ENCODE measurements at places on chromosomes 7 and 10.

GRCh38 chr7:101507791-101508252 is 121.3 kb downstream of the MYL10 start:
- DNase-seq: no peak

DNA sequence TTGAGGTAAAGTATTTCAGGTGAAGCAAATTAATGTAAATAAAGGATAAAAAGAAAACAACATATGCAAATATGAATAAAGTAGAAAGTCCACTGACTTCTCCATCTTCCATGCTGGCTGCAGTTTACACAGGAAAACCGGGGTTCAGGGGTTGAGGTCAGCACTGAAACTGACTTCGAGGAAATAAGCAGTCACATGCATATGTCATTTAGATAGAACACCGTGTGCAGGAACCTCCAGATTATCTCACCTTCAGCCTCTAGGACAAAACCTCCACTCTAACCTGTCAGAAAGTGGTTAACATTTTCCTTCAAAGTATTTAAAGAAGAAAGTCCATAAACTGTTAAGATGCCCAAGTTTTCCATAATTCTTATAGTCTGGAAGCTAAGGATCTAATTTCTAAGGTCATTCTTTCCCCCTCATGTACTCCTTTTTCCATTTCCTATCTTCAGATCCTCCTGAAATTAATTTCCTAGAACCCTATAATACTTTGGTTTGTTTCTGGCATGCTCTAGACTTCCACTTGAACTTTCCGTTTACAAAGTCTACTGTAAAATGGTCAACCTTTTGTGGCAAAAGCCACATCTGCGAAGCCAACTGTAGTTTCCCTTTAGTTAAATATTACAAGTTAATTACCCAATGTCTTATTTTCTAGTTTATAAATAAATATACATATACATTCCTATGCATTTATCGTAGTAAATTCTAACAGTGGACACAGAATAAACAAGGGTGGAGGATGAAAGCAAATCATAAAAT is 173.3 kb downstream of the RAPGEF5 start:
- no peak for DNase-seq

DNA sequence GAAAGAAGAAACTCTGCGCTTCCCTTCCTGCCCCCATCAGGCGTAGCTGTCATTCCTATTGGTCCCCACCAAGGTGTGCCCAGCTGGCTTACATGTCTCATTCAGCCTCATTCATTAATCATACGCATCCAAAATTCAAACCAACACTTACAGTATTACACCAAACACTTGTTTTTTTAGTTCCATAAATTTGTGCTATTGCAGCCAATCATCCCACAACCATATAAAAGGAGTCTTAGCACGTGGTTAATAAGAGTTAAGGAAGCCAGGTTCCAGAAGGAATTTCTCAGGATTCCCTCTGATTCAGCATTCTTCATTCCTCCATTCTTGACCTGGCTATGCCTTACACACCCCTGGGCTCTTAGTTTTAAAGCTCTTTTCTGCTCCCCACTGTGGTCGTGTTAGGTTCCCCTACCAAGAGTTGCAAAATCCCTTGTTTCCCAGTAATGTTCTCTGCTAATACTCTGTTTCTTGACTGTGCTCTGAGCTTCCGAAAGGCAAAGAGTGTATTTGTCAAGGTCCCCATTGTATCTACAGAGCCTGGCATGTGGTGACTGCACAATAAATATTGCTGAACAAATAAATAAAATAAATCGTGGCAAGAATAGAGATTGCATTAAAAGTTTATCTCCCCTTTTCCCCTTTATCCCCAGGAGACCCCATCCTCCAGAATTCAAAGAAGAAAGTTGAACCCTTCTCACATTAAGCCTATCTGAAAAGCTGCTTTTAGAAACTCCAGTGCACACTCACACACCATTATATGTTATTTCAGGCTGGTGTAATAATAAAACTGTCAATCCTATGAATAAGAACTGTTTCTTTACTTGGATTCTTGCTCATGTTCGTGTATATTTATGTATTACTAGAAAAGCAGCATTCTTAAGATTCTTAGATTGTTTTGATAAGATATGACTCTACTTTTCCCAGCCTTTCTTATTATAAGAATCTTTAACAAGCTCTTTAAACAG is 514.4 kb downstream of the INHBA start:
- no peak for DNase-seq

DNA sequence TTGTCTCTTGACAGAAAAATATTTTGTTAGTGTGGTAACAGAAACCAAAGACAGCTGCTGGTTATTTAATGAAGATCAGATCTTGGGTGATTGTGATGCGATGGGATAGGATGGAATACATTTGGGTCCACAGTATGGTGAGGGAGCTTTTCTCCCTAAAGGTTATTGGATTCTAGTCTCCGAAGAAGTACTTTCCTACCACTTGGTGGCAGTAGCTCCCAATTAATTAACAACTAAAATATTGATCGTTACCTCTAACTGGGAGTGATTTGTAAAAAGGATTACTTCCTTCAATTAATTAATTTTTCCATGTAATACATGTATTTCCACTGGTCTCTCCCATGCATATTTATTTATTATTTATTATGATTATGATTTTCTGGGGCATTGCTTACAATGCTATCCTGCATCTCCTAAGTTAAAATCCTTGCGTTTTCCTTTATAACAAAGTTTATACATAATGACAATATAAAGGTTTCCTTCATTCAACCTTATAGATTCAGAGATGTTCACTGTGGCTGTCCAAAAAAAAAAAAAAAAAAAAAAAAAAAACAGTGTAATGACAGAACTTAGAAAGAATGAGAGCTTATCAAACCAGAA is 25.6 kb downstream of the TMEM196 start:
- no peak for DNase-seq

DNA sequence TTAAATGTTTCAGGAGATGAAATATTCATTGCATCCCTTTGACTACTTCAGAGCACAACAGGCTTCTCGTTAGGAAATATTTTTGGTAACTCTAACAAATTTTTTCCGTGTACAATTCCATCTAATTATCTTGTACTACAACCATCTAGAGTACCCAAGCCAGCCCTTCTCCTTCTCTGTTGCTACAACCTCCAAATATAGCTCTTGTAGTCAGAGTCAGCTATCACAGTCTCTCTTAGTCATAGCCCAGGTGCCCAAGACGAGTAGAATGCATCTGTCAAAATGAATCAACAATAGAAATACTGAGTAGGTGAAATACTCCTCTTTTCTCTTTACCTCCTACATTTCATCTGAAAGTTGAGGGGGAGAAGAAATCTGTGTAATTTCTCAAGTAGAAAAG is 74.0 kb downstream of the INHBA start:
- no peak for DNase-seq

- DNase-seq: no peak
Observed at GRCh38 chr7:115914951-115915350, 115.6 kb downstream of the TFEC start.

DNA sequence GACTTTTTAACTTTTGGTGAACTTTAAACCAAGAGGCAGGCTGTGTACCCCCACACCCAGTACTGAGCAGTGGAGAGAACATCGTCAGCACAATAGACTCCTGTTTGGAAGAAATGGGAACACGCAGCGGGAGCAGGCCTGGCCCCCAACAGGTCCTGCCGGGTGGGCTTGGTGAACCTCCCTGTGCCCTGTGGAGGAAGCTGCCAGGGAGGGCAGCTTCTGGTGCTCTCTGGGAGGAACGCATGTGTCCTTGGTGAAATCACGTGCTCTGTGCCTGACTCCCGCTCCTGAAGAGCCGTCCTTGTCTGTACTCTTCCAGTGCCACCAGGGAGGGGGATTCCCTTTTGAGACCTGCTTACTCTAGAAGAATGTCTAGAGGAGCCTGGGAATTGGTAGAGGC is 31.6 kb downstream of the CHAT start:
- DNase-seq: no peak

DNA sequence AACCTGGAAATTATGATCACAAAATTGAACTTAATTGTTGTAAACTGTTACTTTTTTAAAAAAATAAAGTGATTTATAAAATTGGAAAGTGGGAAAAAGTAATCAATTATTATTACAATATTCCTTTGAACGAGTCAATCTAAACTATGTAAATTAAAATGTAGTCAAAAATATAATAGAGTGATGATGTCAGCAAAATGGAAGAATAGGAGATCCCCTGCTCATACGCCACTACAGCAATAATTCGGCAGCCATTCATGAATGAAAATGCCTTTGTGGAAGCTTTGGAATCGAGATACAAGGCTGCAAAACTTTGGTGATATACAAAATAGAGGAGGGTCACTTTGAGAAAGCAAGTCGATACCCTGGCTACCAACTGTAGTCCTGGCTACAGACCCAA is 36.4 kb upstream of the PCDH15 start:
- no peak for DNase-seq

DNA sequence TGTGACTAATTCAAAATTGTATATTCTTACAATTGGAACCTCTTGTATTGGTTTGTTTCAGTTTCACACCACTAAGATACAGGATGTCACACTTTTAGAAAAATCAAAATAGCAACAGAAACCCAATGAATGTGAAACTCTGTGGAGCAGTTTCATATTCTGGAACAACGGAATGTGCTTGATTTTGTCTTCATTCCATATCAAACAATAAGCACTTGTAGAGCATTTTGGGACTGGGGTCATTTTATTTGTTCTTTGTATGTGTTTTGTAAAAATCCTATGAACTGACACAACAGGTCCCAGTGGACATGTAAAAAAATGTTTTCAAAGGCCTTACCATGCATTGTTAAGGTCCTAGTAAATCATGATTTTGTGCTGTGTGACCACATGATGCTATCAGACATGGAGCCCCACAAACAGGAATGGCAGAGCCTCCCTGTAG is 123.1 kb downstream of the DKK1 start:
- DNase-seq: no peak

GRCh38 chr10:112271982-112272381 is 11.2 kb upstream of the TECTB start:
- DNase-seq: no peak

- DNase-seq: no peak
Observed at GRCh38 chr7:158044482-158044823, 543.2 kb downstream of the PTPRN2 start.

GRCh38 chr7:1934756-1935155 is 264.7 kb downstream of the ELFN1 start:
- DNase-seq: no peak

DNA sequence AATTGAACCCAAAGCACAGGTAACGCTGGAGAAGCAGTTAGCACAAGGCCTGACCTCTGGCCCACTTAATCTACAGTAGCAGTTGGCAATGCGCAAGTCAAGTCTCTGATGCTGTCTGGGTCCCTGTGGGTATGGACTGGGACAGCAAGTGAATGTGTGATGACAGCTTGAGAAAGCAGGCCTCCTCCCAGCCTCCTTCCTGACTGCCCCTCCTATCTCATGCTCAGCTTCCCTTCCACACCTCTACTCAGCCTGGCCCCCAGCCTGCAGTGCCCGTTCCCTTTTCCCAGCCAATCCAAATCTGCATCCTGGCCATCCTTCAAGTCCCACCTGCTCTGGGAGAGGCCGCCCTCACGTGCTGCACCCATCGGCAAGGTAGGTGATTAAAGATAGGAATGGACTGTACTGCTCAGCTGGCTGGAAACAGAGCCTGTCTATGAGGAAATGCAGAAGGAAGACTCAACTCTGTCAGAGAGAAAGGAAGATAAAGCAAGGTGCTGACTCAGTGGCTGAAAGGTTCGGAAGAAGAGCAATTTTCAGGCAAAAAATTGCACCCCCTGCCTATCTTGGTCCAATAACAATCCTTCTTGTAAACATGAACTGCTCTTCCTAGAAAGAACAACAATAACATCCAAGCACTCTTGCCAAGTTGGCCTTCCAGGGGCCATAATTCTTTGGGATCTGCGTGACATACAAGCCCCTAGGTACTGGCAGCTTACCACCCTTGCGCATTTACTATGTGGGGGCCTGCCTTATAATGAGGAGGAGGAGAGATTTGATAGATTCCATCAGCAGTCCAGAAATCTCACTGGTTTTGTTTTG is 16.6 kb upstream of the FGFR2 start:
- no peak for DNase-seq
